HFFc6 (cell line): ENCODE measurements at places on chromosomes 16 and 17.

- no peak for DNase-seq
Observed at GRCh38 chr17:78458736-78459335, 80.4 kb downstream of the PGS1 start.

DNA sequence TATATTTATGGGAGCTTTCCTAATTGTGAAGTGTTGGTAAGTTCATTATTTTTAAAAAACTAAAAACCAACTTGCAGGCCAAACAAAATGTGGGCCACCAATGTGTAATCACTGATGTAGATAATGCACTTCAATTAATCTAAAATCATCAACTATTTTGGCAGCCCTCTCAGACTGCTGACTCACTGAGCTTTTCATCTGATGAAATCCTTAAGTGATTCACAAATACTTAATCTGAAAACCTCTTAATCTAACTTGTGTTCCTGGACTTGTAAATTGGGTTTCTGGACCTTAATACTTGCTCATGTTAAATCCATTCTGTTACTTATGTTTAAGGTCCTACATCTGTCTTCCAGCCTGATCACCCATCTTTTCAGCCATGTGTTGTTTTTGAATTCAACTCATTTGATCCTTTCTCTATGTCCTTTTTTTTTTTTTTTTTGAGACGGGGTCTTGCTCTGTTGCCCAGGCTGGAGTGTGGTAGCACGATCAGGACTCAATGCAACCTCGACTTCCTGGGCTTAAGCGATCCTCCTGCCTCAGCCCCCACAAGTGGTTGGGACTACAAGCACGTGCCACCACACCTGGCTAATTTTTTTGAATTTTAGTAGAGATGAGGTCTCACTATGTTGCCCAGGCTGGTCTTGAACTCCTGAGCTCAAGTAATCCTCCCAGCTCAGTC is 39.0 kb downstream of the PRKCB start:
- DNase-seq = no peak

GRCh38 chr17:60079401-60080243 is 901 bp upstream of the HEATR6 start:
- peak; percentile 47 for DNase-seq

GRCh38 chr16:51888016-51888415 is 658.9 kb downstream of the TOX3 start:
- DNase-seq = peak; percentile 67

DNA sequence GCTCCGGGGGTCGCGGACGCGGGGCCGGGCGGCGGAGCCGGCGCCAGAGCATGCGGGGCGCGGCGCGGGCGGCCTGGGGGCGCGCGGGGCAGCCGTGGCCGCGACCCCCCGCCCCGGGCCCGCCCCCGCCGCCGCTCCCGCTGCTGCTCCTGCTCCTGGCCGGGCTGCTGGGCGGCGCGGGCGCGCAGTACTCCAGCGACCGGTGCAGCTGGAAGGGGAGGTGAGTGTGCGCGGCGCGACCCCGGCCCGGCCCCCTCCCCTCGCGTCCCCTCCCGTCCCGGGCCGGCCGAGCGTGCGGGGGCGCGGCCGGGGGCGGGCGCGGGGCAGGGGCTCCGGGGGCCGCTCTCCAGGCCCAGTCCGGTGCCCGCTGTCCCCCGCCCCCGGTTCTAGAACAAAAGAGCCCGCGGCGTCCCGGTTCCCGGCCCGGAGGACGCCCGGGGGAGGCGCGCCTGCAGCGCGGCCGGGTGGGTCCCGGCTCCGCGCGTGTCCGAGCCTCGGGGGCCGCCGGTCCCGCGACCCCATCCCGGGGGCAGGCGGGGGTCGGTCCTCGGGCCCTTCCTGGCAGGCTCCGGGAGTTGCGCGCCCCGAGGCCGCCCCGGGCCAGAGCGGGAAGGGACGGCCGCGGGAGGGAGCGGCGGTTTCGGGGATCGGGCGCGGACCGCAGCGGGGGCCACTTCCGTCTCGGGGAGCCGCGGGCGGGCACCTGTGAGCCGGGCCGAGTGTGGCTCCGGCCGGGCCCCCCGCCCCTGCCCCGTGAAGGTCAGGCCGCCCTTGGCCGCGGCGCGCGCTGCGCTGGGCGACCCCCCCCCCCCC is 563 bp downstream of the METRNL start:
- DNase-seq = no peak

DNA sequence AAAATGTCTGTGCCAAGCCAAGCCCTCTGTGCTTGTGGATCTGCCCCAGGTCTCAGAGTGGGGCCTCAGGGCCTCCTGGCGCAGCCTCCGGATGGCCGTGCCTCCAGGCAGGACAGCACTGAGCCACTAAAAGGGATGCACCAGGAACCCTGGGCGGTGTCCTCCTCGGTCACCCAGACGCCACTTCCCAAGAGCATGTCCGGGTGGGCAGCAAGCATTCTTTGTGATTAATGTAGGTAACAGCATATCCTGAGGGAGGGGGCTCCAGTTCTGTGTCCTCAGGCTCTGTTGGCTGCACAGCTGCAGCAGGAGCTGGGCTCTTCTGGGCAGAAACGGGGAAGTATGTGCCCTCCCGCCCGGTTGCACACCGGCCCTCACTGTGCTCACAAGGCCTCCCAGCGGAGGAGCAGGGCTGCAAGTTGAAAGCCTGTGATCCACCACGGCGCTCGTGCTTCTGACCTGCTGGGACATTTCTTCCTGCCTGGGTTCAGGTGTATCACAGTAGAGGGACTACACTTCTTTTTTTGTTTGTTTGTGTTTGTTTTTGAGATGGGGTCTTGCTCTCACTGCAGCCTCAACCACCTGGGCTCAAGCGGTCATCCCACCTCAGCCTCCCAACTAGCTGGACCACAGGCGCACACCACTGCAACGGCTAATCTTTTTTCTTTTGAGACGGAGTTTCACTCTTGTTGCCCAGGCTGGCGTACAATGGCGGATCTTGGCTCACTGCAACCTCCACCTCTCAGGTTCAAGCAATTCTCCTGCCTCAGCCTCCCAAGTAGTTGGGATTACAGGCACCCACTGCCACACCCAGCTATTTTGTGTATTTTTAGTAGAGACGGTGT is 37.9 kb upstream of the CHMP6 start:
- DNase-seq = no peak

DNA sequence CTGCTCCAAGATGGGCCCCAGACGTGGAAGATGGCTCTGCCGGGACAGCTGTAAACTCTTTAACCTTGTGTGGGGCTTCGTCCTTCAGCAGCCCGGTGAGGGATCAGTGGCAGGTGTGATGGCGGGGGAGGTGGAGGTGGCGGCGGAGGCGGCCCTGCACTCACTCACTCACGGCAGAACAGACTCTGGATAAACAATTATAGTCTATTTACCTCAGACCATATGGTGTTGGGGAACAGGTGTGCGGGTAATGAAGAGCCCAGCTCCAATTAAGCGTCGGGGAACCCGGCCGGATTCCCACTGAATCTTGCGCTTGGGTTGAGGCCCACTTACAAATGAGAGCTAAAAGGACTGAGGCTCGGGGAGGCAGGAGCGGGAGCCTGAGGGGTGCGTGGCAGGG is 104.3 kb upstream of the SDK2 start:
- DNase-seq = no peak
